ENCODE measurements at places on chromosomes 4 and X.

- DNase-seq = peak; percentile 45
Observed at GRCh38 chrX:1108501-1109445, 103.7 kb downstream of the CRLF2 start.

GRCh38 chr4:108559911-108560310 is 60.5 kb upstream of the RPL34 start:
- no peak for DNase-seq

- DNase-seq = no peak
Observed at GRCh38 chr4:119059221-119059620, 76.4 kb upstream of the MYOZ2 start.

DNA sequence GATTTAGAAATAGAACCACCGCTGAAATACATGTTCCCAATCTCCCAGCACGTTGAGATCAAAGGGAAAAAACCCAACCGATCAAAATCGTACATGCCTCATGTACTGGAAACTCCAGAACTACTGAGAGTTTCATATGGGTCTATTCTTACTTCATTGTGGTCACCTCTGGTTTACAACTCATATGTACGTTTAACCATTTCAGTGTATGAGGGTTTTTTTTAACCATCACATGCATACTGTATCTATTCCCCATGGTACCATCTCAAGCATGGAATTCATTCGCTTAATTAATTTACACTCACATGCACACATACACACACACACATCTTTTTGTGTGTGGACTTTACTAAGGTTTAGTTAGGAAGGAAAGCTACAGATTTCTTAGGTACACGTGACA is 46.0 kb upstream of the CLNK start:
- DNase-seq = no peak

GRCh38 chr4:1758306-1759121 is 34.6 kb upstream of the FGFR3 start:
- no peak for DNase-seq

GRCh38 chr4:31917334-31917733 is 1197.2 kb downstream of the PCDH7 start:
- no peak for DNase-seq

GRCh38 chr4:152065545-152065944 is 304.7 kb upstream of the GATB start:
- DNase-seq = no peak

GRCh38 chrX:14899607-14900006 is 26.4 kb downstream of the MOSPD2 start:
- no peak for DNase-seq

DNA sequence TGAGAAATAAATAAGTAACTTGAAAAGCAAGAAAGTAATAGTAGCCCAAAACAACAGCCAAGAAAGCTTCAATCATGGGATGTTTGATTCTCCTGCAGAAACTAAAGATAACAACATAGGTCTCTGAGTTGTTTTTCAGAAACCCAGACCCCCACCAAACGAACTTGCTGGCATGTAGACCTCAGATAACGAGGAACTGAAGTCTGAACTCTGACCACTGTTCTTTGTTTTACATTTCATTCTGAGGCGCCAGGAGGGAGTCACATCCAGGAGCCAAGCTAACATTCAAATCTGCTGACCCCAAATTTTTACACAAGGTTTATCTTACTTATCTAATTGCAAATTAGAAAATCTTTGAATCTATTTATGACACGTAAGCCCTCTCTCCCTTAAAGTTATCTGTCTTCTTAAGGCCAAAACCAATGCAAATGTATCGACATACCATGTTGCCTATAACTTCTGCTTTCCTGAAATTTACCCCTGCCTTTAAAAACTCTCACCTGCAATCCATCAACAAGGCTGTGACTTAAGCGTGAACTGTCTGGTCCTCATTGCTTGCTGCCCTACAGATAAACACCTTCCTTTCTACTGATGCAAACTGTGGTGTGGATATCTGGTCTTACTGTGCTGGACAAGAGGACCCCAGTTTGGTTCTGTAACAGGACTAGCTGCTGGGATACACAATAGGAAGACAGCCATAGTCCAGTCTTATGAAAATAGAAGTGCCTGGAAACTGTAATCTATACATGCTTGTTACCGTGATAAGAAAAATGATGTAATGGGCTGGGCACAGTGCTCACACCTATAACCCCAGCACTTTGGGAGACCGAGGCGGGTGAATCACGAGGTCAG is 37.5 kb upstream of the NEIL3 start:
- no peak for DNase-seq

- DNase-seq = no peak
Observed at GRCh38 chr4:139085141-139085540, 69.6 kb downstream of the NOCT start.

- no peak for DNase-seq
Observed at GRCh38 chrX:24985120-24985519, 30.6 kb downstream of the ARX start.

DNA sequence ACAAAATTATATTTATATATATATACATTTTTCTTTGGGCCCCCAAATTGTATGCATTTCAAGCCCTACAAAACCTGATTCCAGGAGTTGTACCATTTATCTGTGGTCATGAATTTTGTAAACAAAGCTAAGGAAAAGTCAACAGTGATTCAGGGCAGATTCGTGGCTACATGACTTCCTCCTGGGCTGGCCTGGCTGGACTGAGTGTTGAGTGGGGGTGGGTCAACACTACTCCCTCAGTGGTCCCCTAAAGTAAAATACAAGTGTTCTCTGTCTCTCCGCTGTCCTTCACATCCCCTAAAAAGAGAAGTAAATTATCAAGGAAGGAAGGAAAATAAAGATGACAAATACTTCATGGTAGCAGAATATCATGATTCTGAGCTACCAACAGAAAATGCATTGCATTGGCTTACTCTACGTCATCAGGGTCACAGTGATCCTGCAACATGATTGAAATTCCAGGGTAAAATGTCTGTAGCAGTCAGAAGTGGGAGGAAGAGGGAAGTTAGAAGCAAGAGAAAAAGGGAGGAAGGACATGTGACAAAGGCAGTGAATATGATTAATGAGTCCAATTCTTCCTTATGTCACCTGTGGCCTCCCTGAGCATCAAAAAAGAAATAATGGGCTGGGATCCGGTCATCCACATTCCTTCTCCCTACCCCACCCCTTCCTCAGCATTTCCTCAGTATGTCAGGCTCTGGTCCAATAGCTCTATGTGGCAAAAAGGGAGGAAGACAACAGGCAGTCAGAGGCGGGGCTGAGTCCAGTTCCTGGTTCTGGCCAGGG is 42.4 kb upstream of the MYOZ2 start:
- no peak for DNase-seq

DNA sequence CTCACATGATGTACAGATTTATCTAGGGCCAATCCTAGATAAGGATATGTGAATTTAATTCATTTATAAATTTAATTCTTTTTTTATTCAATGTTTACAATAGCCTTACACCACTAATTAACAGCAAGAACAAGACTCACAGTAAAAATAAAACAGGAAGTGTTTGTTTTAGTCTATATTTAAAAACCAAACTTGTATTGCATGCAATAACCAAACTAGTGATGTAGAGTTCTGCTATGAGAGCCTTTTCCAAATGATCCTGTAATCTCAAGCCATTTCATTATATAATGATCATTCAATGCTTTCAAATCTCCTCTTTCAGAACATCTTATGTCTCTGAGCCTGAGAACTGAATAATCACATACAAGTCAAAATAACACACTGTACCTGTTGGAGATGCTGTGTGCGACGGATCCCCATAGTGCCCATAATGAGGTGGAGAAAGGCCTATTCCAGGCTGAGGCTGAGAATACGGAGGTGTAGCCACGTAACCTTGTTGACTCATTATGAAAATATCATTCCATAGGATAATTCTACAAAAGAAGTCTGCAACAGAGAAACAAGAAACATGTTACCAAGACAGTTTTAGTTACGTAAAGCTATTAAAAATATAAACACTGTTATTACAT is 2.6 kb downstream of the SEC24D start:
- DNase-seq = no peak

- no peak for DNase-seq
Observed at GRCh38 chr4:151048913-151049312, 33.8 kb upstream of the LRBA start.

DNA sequence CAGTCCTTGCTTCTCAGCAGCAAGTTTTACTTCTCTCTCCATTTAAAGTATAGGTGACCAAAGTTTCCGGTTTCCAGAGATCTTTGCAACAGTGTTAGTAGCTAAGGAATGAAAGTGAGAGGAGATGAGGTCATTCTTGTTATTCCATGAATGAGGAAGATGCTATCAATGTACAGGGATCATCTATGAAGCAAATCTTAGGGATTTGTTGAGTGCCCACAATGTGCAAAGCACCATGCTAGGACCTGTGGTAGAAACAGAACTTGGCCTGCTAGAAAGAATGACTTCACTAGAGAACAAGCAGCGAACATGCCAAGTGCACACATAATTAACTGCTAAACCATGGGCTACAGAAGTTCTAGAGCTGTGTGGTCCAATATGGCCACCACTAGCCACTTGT is 112.5 kb downstream of the MID1 start:
- no peak for DNase-seq

DNA sequence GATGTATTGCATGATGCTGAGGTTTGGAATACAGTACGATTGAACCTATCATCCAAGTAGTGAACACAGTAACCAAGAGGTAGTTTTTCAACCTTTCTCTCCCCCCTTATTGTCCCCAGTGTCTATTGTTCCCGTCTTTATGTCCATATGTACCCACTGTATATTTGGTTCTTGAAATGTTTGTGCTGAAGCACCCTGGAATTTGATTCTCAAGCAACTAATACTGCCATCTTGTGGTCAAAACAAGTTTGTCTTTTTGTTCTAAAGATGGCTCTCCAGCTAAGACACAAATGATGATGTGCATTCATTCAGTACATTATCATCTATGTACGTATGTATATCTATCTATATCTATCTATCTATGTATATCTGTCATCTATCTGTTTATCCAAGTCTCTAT is 33.5 kb upstream of the DCX start:
- no peak for DNase-seq

DNA sequence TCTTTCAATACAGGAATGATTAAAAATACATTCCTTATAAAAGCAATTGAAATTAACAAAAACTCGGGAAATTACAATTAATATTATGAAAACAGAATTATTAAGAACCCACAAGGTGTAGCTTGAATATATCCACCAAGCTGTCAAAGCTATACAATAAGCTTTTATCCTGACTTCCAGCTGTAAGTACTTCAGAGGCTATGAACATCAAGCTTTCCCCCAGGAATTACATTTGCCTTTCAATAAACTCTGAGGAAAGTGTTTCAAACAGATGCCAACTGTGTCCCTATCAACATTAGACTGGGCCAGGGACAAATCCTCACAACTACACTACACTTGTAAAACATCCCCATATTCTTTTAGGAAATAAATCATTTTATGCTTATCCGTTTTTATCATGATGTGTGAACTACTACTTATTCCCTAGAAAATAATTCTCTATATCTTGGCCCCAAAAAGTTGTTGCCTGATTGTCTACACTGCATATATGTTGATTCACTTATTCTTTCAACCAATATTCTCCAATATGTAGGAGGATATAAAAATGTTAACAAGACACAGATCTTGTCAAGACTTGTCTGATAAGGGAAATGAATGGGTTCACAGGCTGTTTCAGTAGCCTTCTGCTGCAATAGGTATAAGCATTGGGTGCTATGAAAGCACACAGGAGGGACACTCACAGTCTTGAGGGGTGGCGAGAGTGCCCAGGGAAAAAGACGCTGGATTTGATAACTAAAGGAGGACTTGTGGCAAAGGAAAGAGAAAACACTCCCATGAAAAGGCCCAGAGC is 494.1 kb downstream of the CENPC start:
- no peak for DNase-seq

DNA sequence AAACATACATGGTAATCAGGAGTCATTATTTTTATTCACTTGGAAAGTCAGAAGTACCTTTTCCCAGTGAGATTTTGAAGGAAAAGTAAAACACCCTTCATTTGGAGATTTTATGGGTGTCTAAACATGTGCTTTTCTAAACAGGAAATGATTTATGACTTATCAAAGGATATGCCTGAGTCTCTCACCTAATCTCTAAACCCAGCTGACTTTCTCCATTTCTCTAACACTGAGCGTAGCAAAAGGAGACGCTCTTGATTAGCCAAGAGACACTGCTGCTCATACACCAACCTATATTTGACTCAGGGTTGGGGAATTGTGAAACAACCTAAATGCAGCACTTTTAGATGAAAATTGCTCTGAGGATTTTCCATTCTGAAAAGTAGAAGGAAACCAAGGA is 468.5 kb upstream of the FTHL17 start:
- no peak for DNase-seq

DNA sequence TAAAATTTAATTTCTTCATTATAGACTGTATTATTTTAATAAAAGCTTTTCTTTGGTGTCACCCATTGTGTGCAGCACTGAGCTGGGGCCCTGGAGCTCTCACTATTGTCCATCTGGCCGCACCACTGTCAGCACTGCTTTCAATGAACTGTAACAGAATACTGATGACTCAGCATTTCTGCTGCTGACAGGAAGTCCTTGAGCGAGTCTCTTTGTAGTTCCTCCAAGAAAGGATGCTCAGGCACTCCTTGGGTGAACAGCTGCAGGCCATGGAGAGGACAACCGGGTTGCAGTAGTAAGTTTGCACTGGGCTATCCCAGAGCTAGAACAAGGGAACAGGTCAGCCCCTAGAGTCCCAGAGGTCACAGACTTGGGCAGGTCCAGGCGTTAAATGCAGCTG is 81.6 kb downstream of the SORBS2 start:
- DNase-seq = no peak

GRCh38 chrX:71504346-71504745 is 28.6 kb upstream of the OGT start:
- DNase-seq = no peak

DNA sequence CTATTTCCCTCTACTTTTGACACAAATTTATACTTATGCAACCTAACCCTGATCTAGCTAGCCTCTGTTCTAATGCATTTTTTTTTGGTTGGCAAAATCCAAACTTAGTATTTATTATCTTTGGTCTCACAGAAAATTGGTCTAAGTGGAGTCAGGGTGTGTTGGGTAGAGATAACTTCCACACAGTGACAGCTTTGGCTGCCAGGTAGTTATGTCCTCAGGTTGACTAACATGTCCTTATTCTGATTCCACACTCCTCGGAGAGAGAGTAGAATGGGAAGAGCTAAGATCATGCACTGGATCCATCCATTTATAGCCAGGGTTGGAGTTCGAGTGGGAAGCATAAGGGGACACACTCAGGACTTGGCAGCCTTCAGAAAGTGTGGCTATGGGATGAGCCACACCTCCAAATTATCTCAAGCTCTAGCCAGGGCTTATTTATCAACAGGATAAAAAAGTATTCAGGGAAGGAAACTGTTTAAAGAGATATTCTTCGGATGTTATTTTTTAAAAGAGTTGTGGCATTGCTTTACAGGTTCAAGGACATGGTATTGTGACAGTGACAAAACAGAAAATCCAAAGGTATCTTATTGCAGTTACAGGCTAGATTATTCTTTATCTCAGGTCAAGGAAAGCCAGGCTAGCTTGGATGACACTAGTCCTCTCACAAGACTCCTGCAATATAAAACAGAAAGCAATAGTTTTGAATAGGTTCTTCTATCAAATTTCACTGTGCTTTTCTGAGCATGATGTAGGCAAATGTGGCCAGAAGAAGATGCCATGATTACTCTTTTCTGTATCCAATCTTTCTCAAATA is 51.5 kb downstream of the NPY1R start:
- DNase-seq = no peak

Measured in coronary artery (tissue), 2 donors.